Caco-2 (cell line): ENCODE measurements at places on chromosomes 7 and 10.

- no peak for DNase-seq
Measured at GRCh38 chr7:139861803-139862202, 32.7 kb downstream of the TBXAS1 start.

DNA sequence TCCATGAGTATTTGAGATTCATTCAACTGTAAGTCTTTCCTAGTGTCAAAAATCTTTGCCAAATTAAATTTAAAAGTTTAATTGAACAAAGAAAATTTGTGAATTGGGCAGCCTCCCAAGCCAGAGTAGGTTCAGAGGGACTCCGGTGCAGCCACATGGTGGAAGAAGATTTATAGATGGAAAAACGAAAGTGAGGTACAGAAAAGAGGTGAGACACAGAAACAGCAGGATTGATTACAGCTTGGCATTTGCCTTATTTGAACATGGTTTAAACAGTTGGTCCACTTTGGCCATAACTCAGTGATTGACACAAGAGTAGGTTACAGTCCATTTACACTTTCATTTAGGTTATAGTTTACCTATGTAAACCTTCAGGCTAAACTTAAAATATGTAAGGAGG, 465.8 kb downstream of the ARL4A start:
- no peak for DNase-seq

GRCh38 chr10:80460399-80461207, 6.5 kb downstream of the TSPAN14 start:
- DNase-seq, result peak; percentile 88

GRCh38 chr7:105246256-105246655, 142.5 kb downstream of the SRPK2 start:
- no peak for DNase-seq

GRCh38 chr7:81925530-81925929, 155.7 kb upstream of the HGF start:
- DNase-seq, result no peak

DNA sequence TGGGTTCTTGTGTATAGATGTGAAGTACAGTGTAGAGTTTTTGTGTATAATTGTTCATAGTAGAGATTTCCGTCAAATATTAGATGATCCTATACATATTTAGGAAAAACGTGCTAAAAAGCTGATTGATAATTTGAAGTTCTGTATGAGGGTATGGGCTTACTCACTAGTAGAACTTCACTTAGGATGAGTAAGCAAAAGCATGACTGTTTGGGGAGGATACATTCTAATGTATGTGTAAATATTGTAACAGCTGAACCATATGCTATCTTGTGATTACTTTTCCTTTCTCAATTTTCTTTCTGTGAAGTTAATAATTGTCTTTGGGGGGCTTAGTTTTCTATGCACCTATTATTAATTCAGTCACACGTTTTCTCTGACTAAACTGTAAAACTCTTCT, 53.2 kb upstream of the PDK4 start:
- no peak for DNase-seq

- DNase-seq, result peak; percentile 90
Measured at GRCh38 chr7:101602484-101603241, 26.4 kb downstream of the MYL10 start.

DNA sequence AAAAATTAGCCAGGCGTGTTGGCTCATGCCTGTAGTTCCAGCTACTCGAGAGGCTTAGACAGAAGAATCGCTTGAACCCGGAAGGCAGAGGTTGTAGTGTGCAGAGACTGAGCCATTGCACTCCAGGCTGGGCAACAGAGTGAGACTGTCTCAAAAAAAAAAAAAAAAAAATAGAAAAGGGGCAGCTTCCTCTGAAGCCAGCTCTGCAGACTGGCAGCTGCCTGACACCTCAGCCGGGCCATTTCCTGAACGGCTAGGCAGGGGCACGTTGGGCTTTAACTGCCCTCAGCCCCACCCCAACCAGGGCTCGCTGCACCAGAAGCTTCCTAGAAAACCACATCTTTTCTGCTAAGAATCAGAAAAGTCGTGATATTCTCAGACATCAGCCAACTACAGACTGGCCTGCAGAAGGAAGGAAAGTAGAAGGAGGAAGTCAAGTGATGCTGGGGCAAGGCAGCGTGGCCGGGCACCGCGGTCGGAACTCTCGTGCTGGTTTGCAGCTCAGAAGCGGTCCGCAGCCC, 38.0 kb downstream of the PRKAG2 start:
- no peak for DNase-seq
